Activated CD4-positive, alpha-beta T cell treated with anti-CD3 and anti-CD28 coated beads, Interleukin-2, amount 10 ng/mL, durations not matched to agents 24 days and 14 days (primary cell): ENCODE measurements at places on chromosomes 12 and 14. TPM values are rescaled to one million over a fixed set of nuclear protein-coding genes. Genes with fewer than 3 reads are reported as not detected.
A peak's percentile ranks its signal among the peaks of the same experiment; 100 is the strongest.

DNA sequence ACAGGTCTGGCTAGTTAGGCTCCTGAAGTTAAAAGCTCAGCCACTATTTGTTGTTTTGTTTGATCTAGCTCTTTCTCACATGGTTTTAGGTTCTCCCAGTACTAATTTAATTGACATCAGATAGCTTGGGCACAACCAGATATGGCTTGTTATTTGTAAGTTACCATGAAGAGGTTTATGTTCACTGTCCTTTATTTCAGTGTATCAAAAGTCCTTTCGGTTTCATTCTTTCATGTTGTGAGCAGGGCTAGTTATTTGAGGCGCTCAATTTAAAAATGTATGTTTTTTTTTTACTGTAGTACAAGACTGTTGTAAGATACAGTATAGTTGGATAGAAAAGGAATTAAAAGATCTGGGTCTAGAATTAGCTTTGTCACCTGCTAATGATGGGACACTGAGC is 7.0 kb downstream of the GPX2 start:
- DNase-seq: no peak

- peak; percentile 67 for DNase-seq
These were observed 15.2 kb upstream of the ACTR6 start for GRCh38 chr12:100185361-100185894.

GRCh38 chr12:9736936-9737705 is 4.2 kb upstream of the CLECL1 start:
- DNase-seq: no peak

GRCh38 chr12:74111688-74112360 is 425.8 kb upstream of the ATXN7L3B start:
- DNase-seq: no peak

DNA sequence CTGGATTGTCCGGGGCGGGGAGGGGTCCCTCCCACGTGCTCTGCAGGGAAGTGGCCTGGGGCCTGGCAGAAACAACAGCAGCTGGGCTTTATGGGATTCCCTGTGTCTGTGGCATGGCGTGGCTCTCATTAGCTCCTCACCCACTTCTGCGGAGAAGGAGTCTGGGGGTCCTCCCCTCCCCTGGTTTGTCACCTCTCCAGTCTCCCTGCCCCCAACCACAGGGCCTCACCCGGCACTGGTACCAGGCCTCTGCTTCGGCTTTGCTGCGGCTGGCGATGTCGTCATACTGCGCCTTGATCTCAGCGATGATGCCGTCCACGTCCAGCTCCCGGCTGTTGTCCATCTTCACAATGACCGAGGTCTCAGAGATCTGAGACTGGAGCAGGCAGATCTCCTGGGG is 6.4 kb downstream of the KRT82 start:
- no peak for DNase-seq

GRCh38 chr14:49897965-49898364 is 5.1 kb downstream of the ARF6 start:
- DNase-seq: no peak

DNA sequence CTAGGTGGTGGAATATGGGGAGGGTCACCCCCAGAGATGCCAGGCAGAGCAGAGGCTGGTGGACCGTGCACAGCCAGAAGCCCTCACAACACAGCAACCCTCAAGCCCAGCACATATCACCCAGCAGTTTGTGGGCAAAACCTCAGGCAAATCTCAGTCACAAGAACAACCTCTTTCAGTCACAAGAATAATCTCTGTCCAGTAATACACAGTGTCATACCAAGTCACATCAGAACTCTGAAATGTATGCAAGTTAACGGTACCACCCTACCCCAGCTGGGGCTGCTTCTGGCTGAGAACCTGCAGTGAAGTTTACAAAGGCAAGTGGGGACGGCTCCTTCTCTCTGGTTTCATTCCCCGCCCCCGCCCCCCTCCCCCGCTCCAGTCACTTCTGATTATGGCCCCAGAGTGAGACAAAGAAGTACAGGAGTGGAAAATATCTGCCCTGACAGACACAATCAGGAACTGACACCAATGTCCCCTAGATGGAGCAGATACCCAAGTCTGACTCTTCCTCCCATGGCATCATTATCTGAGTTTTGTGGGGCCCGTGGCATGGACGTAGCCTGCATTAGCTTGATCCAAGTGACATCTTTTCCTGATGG is 480.9 kb upstream of the TMEM132C start:
- no peak for DNase-seq

DNA sequence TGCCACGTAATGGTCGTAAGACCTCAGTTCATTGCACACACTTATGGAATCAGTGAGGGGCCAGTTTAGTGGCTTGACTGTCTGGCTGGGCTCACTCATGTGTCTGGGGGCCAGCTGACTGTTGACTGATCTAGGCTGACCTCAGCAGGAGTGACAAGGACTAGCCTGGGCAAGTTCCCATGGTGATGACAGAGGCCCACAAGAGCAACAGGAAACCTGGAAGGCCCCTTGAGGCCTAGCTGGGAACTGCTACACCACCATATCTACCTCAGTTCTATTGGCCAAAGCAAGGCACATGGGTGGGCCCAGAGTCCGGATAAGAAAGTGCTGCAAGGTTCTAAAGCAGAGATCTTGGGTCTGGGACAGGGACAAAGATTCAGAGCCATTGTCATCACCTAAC is 21.3 kb upstream of the RFLNA start:
- DNase-seq: peak; percentile 57

DNA sequence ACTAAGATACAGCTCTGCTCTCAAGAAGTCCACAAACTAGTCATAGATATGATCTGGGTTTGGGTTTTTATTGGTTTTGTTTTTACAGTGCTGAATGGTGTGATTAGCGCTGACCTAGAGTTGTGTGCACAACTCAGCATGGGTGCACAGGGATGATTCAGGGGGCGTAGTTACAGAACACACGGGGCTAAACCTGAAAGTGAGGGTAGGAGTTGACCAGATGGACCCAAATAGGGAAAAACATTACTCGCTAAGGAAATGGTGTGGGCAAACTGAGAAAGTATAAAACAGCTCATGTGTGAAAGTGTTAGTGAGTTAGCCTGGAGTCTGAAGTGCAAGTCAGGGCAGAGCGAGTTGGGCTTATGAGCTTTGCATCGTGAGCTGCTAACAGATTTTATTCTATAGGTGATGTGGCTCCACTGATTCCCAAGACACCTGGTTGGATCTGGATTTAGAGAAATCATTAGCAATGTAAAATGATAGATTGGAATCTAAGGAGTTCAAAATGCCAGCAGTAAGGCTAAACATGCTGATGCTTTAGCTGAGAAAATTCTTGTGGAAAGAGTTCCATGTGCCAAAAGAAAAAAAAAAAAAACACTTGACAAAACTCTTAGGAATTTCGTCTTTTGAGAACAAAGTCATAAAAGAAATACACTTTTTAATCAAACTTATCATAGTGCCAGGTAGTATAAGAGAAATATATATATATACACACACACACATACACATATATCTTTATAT is 134.9 kb downstream of the SLC5A8 start:
- no peak for DNase-seq

DNA sequence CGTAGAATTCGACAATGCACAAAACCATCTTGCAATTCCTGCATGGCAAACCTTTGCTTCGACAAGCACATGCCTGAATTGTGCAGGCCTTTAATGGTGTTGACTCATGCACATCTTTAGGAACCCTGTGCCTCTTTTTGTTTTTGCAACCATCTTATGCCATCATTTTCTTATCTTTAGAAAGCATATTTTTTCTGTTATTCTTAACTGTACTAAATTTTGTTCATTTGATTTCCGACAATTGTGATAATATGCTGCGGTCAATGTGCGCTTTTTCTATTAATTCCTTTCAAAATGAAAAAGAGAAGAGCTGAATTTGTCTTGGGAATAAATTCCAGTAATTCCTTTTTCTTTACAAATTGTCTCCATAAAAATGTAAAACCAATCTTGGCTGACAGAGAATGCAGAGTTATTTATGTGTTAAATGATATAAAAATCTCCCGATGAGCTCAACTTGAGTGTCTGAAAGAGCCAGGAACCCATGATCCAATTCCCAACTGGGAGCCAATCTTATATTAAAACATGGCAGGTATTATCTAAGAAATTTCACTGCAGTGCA is 20.1 kb upstream of the CDK17 start:
- DNase-seq: no peak

DNA sequence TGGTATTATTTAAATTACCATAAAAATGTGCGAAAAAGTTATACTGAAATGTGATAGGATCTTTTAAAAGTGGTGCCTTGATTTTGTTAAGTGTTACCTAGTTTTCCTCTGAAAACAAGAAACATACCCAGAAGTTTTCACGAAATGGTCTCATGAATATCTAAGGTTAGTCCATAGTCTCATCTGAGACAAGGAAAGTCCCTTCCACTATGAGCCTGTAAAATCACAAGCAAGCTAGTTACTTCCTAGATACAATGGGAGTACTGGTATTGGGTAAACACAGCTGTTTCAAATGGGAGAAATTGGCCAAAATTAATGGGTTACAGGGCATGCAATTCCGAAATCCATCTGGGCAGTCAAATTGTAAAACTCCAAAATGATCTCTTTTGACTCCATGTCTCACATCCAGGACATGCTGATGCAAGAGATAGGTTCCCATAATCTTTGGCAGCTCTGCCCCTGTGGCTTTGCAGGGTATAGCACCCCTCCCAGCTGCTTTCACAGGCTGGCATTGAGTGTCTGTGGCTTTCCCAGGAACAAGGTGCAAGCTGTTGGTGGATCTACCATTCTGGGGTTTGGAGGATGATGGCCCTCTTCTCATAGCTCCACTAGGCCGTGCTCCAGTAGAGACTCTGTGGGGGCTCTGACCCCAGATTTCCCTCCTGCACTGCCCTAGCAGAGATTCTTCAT is 271.4 kb downstream of the NAV3 start:
- DNase-seq: no peak

DNA sequence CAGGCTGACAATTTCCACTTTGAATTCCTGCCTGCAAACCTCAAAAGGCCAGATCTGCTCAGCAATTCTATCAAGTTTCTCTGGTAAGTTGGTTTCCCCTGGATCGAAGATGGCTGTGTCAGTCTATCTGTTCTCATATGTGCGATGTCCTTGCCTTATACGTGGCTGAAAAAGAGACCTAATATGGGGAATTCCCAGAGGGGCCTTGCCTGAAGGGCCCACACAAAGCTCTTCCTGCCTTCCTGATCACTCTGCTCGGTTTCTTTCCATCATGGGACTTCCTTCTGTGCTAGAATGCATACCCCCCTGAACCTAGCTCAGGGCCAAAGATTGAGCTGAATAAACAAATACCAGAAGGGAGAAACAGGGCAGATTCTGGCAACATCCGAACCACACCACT is 13.2 kb downstream of the TCL1B start:
- DNase-seq: no peak

GRCh38 chr12:45577844-45578399 is 151.6 kb upstream of the ARID2 start:
- DNase-seq: no peak

DNA sequence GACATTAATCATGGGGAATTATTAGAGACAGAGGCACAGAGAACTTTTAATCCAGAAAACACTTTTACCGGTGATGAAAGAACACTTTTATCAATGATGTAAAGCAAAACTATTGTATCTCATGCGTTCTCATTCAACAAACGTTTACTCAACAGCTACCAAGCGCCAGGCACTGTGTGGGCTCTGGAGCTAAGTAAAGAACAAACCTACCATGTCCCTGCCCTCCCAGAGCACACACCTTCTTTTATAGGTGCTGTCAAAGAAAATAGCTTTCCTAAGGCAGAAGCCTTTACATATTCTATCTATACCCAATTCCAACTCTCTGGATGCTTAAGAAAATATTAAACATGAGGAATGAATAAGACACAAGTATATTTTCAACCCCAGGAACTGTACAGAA is 91.1 kb downstream of the FOXN3 start:
- DNase-seq: no peak

- no peak for DNase-seq
These were observed 25.4 kb upstream of the CCDC198 start for GRCh38 chr14:57519043-57519442.

DNA sequence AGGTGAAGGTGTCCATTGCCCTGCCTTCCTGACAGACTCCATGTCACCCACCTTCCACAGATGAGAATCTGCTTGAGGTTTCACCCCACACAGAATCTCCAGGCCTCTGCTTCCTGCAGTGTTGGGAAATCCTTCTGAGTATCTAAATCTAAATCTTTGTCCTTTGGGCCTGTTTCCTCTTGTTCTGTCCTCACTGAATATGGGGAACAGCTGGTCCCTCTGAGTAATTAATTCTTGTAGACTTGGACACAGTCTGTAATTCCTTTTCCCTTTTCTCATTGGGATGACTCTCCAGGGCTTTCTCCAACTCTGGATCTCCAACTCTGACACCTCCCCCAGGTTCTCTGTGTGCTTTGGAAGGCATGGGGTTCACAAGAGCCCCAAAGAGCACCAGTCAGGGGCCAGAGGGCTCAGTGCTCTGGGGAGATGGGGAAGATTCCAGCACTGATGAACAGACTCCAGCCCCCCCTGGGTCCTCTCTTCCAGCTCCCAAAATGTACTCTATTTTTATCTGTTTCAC is 2.3 kb upstream of the ACVRL1 start:
- DNase-seq: no peak

- DNase-seq: no peak
These were observed 55.3 kb downstream of the RPL10L start for GRCh38 chr14:46596236-46596635.

DNA sequence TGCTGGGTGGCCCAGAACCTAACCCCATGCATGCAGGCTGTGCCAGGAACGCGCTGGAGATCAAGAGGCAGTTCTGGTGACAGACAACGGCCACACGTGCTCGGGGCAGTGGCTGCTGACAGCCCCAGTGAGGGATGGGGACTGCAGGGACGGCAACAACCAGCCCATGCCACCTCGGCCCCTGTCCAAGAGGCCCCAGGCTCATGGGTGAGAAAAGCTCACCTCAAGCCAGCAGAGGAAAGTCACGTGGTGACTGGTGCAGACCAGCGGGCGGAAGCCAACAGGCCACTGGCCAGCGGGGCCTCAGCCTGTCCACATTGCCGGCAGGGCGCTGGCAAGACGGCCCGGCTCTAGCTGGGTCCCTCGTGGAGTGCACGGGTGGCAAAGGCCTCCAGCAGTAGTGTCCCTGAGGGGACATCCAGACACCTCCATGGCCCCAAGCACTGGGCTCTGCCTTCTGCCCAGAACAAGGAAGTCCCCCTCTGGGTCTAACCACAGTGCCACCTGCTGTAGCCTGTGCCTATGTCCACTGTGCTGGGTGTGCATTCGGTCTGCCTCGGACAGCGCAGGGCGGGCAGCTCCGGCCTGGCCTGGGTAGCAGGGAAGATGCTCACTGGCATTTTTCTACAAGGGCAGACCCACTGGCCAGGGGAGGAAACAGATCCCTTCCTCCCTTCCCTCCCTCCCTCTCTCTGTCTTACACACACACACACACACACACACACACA is 134.1 kb downstream of the NCOR2 start:
- DNase-seq: no peak

The PRB2 gene
- total RNA-seq: not detected in 2 replicates

The LYSET gene
- 14.7 and 18.6 TPM in 2 replicates for total RNA-seq

The MDGA2 gene
- not detected in 2 replicates for total RNA-seq

The SLC17A8 gene
- total RNA-seq: not detected in 2 replicates

The ATL1 gene
- total RNA-seq: 0.75 and 1.0 TPM in 2 replicates

The KRT73 gene
- 0.09 TPM in 1 of 2 replicates, not detected in the other for total RNA-seq

The KRT82 gene
- not detected in 2 replicates for total RNA-seq

The ALG10B gene
- total RNA-seq: 15.1 and 16.0 TPM in 2 replicates

The NYNRIN gene
- total RNA-seq: not detected in 2 replicates

The KCNC2 gene
- total RNA-seq: not detected in 2 replicates

The KRR1 gene
- 134 and 141 TPM in 2 replicates for total RNA-seq
